ENCODE measurements at places on chromosomes 3 and 15.

DNA sequence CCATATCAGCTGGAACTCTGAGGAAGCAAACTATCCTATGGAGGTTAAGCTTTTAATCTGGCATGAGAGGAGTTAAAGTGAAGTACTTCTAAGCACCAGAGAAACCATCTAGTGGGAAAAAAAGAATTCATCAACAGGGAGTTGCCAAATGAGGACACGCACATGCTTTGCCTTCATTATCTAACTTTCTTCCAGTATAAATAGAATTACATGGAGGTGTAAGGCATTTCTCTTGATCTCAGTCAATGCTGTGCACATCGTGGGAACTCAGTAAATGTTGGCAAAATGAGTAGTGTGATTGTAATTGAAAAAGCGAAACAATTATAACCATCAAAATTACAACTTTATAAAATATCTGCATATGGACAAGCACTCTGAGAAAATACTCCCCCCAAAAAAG, 8.0 kb upstream of the GSK3B start:
- DNase-seq, result no peak

- peak; percentile 83 for DNase-seq
These were observed 26.9 kb upstream of the ZBBX start for GRCh38 chr3:167406876-167407492.

- DNase-seq, result no peak
These were observed 2.5 kb upstream of the GPR176 start for GRCh38 chr15:39922462-39923092.

- DNase-seq, result no peak
These were observed 56.1 kb downstream of the OSTN start for GRCh38 chr3:191255156-191255555.

- DNase-seq, result peak; percentile 9
These were observed 653.6 kb downstream of the NSUN3 start for GRCh38 chr3:94716326-94717018.

GRCh38 chr15:41943543-41944312, 28.6 kb downstream of the EHD4 start:
- DNase-seq, result no peak
